ENCODE measurements at places on chromosomes 13 and 19. TPM values are rescaled to one million over a fixed set of nuclear protein-coding genes. Genes with fewer than 3 reads are reported as not detected.

GNG8 gene
- total RNA-seq: not detected

CELF5 gene
- 0.23 TPM for total RNA-seq

DNA sequence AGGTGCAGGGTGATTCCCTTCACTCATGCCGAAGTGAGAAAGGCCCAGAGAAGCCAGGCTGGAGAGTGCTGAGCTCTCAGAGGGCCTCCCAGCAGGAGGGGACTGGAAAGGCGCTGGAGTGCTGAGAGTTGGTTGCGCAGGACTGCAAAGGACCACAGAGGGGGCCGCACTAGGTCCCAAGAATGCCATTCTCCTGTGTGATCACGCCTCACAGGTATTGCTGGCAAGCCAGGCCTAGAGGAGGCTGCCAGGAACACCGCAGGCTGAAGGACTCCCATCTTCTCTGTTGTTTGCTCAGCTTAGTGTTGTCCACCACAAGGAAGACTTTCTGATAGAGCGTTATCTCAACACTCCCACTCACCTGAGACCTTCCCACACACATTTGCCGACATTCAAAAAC, 165.0 kb downstream of the FGF14 start:
- no peaks in the 10 kb centered on the region for H3K36me3 ChIP-seq
- H3K27me3 ChIP-seq: peaks cover 7% of the 10 kb centered on the region
- no peak for DNase-seq
- H3K27ac ChIP-seq: no peak overlapping the region

GRCh38 chr19:55161571-55162322, 4.2 kb upstream of the TNNI3 start:
- H3K4me3 ChIP-seq: no peak overlapping the region
- no peak for DNase-seq
- H3K36me3 ChIP-seq: peaks cover 1% of the 10 kb centered on the region
- peaks cover 18% of the 10 kb centered on the region for H3K4me1 ChIP-seq

- H3K4me1 ChIP-seq: peaks cover 14% of the 10 kb centered on the region
- no peaks in the 10 kb centered on the region for H3K27me3 ChIP-seq
- peak overlapping the region; percentile 45 for H3K4me3 ChIP-seq
Observed at GRCh38 chr19:5137571-5138124, 168.7 kb downstream of the KDM4B start.

DNA sequence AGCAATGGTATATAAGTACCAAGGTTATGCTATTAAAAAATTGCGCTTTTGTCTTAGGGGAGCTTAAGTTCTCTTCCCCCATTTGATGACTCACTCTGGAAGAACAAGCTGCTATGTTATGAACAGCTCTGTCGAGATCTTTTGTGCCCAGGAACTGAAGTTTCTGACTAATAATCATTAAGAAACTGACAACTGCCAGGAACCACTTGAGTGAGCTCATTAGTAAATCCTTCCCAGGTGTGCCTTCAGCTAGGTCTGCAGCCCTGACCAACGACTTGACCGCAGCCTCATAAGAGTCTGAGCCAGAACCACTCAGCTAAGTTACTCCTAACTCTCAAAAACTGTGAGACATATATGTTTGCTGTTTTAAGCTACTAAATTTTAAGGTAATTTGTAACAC, 147.8 kb downstream of the SLITRK6 start:
- H3K27me3 ChIP-seq: no peaks in the 10 kb centered on the region
- H3K4me1 ChIP-seq: no peaks in the 10 kb centered on the region
- H3K36me3 ChIP-seq: no peaks in the 10 kb centered on the region
- no peak overlapping the region for H3K4me3 ChIP-seq
- no peak overlapping the region for H3K27ac ChIP-seq

DNA sequence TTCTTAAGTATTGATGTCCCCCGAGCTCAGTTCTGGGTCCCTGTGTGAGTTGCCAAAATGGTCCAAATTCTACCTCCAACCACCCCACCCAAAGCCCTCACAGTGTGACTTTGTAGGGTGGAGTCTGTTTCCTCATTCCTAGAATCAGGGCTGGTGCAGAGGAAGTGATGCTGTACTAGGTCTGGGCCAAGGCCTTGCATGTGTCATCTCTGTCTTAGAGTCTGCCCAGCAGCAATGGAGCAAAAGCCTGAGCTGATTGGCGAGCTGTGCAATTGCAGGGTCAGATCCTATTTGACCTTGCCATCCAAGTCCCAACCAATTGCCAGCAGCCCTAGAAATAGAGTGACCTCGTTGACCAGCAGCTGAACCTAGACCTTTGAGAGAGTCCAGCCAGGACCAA, 97.0 kb upstream of the ANKRD10 start:
- no peaks in the 10 kb centered on the region for H3K4me1 ChIP-seq
- H3K27ac ChIP-seq: no peak overlapping the region
- peaks cover 7% of the 10 kb centered on the region for H3K27me3 ChIP-seq
- DNase-seq: no peak
- no peaks in the 10 kb centered on the region for H3K36me3 ChIP-seq

DNA sequence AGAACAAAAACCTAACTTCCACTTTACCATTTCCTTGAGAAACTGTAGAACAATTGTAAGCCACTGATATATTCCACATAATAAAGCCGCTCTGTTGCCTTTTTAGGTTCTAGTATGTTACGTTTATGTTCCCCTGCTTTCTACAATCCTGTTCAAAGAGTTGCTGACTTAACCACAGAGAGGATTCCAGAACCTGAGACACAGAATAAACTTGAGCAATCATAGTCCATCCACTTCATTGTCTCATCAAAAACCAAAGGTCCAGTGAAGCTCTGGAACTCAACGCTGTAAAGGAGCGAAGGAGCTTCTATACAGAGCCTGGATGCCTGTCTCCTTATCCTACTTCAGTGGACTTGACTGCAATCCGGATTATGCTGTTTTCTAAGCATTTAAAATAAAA, 4.6 kb downstream of the STARD13 start:
- no peak overlapping the region for H3K27ac ChIP-seq
- peaks cover 23% of the 10 kb centered on the region for H3K27me3 ChIP-seq
- H3K4me1 ChIP-seq: peaks cover 6% of the 10 kb centered on the region
- no peak for DNase-seq

DNA sequence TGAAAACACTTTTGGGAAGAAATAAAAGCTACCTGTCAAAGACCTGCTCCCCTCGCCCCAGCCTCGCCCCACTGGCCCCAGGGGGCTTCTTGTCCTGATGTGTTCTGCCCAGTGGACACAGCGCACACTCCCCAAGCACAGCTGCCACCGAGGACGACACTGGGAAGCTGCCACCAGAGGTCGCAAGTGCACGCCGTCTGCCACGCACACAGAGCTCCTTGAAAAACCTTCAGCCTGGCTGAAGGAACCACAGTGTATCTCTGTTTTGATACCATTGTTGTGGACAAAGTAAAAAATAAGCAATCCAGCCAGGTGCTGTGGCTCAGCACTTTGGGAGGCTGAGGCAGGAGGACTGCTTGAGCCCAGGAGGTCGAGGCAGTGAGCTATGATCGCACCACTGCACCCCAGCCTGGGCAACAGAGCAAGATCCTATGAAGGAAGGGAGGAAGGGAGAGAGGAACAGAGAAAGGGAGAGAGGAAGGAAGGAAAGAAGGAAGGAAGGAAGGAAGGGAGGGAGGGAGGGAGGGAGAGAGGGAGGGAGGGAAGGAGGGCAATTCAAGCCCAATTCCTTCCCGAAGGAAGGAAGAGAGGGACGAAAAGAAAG, 57.3 kb downstream of the CEBPG start:
- H3K4me3 ChIP-seq: peak overlapping the region; percentile 44
- peaks cover 8% of the 10 kb centered on the region for H3K4me1 ChIP-seq
- H3K27ac ChIP-seq: peak overlapping the region; percentile 95
- H3K27me3 ChIP-seq: no peaks in the 10 kb centered on the region

GRCh38 chr19:34974646-34975045, 10.6 kb upstream of the ZNF792 start:
- peaks cover 6% of the 10 kb centered on the region for H3K36me3 ChIP-seq
- DNase-seq: no peak

GRCh38 chr13:102770435-102770834, 3.2 kb downstream of the TEX30 start:
- no peaks in the 10 kb centered on the region for H3K27me3 ChIP-seq
- H3K4me1 ChIP-seq: peaks cover 9% of the 10 kb centered on the region
- H3K36me3 ChIP-seq: no peaks in the 10 kb centered on the region
- no peak for DNase-seq
- no peak overlapping the region for H3K4me3 ChIP-seq
- H3K27ac ChIP-seq: no peak overlapping the region
